Stimulated activated CD8-positive, alpha-beta memory T cell treated with anti-CD3 and anti-CD28 coated beads, Interleukin-15, amount 100 ng/mL, for 1 hour (primary cell): ENCODE measurements at places on chromosomes 1 and 21.

- DNase-seq = no peak
These were observed 5.2 kb downstream of the TXLNA start for GRCh38 chr1:32184650-32185049.

- DNase-seq = no peak
These were observed 7.8 kb upstream of the FMO2 start for GRCh38 chr1:171177261-171177660.

GRCh38 chr1:25760871-25761270, 39.1 kb upstream of the SELENON start:
- no peak for DNase-seq

DNA sequence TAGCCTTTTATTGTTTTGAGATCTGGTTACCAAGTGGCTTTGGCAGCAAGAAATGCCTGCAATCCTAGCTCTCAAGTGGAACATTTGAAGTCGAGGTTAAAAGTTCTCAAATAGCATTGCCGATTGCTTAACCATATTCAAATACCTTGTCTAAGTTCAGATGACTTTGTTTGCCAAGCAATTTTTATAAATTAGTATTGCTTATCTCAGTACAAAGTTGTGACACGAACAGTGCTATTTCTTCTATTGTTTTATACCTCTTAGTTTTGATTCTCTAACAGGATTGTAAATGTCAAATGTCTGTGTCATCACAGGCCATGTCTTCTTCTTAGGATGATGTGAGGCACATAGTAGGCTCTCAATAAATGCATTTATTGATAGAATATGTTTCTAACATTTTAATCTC, 633.3 kb downstream of the PTPRC start:
- no peak for DNase-seq

GRCh38 chr1:247331172-247331524, 519 bp downstream of the ZNF496 start:
- peak; percentile 39 for DNase-seq
